Body of pancreas (tissue), 4 donors: ENCODE measurements at places on chromosomes 11 and 22.

- DNase-seq, result no peak
Observed at GRCh38 chr11:62208785-62209144, 292 bp downstream of the SCGB2A1 start.

DNA sequence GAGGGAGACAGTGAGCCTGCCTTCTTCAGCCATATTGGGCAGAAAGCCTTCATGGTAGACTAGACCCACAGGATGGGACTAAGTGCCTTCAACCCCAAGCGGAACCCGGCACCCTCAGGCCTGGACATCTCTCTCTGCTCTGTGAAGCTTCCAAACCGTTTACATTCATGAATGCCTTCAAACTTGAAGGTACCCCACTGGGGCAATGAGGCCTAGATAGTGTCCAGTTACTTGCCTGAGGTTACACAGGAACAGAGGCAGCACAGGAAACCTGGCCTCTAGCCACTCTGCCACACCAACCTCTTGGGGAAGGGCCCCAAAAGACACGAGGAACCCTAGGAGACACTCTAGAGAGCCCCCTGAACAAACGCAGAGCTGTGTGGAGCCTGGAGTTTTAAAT lies 14.5 kb upstream of the CYP2R1 start:
- DNase-seq, result no peak

DNA sequence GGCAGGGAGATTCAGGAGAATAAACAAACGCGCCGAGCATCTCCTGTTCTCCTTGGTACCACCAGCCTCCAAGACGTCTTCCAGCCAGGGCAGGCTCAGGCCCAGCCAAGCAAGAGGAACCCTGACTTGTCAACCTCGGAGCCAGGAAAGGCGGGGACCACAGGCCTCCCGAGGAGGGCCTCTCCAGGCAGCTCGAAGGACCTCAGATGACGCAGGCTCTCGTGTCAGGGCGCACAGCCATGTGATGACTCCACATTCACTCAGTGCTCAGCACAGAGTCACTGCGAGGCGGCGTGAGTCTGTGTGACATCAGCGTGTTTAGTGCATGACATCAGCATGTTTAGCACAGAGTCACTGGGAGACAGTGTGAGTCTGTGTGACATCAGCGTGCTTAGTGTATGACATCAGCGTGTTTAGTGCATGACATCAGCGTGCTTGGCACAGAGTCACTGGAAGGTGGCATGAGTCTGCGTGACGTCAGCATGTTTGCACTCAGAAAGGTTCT lies 241.4 kb downstream of the BRD1 start:
- no peak for DNase-seq

DNA sequence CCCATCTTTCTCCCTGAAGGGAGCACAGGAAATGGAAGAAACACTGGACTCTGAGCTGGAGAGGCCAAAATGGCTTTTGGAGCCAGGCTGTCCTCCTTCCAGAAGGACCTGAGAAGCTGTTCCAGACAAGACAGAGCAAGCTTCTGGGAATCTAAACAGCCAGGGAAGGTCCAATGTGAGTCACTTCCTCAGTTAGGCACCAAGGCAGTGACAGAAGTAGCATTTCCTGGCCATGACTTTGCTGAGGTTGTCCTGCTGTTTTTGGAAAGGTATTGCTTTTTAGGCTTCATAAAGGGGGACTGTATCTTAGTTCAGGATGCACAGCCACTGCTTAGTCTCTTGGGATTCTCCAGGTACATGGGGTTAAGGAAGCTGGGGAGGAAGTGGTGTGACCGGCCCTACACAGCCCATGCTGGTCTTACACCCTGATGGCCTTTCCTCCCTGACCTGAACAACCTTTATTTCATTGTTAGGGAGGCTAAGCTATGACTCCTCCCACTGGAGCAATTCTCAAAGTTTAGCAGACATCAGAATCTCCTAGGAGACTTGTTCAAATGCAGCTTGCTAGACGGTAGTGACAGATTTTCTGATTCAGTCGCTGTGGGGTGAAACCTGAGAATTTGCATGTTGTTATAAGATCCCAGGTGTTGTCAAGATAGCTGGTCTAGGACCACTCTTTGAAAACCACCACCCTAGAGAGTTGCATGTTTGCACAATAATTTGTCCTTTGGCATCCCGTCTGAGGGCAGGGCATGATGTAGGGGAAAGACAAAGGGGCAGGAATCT lies 6.8 kb upstream of the INSC start:
- no peak for DNase-seq

- DNase-seq, result no peak
Observed at GRCh38 chr11:64533501-64533900, 57.5 kb upstream of the SLC22A12 start.
